Left ventricle myocardium inferior (tissue), 1 donor: ENCODE measurements at places on chromosomes 5 and 9. TPM values are rescaled to one million over a fixed set of nuclear protein-coding genes. Genes with fewer than 3 reads are reported as not detected.

DNA sequence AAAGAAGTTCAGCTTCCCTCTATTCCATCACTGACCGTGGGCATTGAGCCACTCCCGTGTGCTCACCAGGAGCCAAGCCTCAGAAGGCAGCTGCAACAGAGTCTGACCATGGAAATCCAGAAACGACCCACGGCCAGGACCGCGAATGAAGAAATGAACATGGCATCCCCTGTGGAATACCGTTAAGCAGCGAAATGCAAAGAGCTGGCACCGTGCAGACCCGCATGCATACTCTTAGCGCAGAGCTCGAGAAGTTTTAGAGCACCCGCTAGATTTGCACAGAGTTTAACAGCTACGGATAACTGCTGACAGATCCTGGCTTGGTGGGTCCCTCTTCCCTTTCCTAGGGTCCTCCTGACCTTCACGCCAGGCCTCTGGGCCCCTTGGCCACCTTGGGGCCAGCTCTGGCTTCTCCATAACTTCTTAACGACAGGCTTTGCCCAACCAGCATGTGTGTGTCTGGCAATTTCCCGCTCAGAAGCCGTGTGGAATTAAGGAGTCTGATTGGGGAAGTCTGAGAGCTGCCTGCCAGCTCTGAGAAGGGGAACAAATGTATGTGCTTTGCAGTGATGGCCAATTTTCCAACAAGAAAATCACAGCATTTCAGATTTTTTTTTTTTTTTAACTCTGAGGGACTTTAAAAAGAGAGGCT, 75.3 kb upstream of the COL5A1 start:
- DNase-seq, result no peak

DNA sequence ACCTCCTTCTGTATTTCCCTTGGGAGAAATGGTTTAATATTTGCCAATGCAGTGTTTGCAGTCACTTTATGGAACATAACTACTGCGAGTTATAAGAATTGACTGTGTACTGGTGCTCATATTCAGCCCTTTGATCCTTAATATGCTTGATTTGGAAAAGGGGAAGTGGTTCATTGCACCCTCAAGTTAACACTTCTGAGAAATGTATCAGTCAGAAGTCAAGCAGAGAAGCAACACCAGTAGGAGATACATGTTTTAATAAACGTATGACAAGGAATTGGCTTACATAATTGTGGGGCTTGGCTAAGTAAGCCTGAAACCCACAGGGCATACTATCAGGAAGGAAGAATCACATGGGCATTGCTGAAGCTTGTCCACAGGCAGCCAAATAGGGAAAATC, 131.0 kb upstream of the SPRY4 start:
- no peak for DNase-seq

DNA sequence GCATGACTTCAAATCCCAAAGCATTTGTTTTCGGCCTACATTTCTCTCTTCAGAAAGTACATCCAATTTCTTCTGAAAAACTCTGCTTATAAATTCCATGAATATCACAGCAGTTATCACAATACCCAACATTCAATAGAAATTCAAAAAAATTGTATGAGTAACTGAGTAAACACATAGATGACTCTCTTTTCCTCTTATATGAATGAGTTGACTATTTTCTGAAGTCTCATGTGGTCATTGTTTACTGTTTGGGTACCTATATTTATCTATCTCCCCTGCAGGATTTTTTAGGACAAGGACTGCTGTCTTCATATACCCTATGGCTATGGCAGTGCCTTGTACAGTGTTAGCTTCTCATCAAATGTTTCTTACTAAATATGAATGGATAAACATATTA, 157.1 kb downstream of the HTR1A start:
- DNase-seq, result no peak

GRCh38 chr5:36602704-36603321, 3.6 kb upstream of the SLC1A3 start:
- DNase-seq, result peak; percentile 38

ANKRD34B gene
- total RNA-seq, result not detected

TRIM36 gene
- total RNA-seq, result 0.44 TPM

DNA sequence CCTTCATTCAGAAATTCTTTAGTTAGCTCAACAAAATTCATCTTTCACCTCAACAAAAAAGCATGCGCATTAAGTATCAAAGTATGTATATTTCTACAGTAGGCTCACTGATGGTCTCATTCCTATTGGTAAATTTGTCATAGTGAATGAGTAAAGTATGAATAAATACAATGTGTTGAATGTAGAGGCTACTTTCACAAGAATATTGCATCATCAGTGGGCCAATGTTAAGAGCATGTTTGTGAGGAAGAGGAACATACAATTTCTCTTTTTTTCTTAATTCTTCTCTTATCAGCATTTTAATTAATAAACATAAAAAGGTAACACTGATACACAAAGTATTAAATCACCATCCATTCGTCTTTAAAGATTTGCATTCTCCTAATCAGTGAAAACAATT, 505.1 kb downstream of the CETN3 start:
- DNase-seq, result no peak

GRCh38 chr5:66863243-66864170, 267.3 kb downstream of the MAST4 start:
- no peak for DNase-seq

LCN9 gene
- not detected for total RNA-seq

- no peak for DNase-seq
These were observed 292.3 kb downstream of the SLF1 start for GRCh38 chr5:94910721-94911120.

GRCh38 chr5:57221049-57221568, 47.2 kb downstream of the GPBP1 start:
- no peak for DNase-seq

DNA sequence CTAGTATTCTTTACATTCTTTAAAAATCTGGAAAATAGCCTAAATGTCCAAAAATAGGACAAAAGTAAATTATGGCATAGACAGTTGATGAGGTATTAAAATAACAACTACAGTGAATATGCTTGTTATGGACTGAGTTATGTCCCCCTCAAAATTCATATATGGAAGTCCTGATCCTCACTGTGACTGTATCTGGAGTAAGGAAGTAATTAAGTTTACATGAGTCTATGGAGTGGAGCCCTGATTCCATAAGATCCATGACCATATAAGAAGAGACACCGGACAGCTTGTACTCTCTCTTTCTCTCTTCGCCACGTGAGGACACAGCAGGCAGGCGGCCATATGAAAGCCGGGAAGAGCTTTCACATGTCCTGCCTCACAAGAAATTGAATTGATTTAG, 28.6 kb upstream of the C5orf58 start:
- DNase-seq, result no peak

DNA sequence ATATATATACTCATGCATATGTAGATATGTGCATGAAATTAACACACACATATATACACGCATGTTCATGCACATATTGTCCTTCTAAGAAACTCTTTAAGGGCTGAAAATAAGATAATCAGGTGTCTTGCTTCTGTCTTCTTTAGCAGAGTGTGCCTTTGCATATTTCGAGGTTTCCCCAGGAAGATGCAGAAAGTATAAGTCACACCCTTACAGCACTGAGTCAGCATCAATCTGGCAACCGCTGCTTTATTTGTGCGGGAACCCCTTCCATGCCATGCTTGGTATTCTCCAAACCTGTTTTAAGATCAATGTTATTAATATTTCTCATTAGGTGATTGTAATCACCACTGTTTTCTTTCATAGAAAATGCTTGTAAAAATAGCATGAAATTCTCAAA, 557.9 kb downstream of the CAAP1 start:
- DNase-seq, result no peak

DNA sequence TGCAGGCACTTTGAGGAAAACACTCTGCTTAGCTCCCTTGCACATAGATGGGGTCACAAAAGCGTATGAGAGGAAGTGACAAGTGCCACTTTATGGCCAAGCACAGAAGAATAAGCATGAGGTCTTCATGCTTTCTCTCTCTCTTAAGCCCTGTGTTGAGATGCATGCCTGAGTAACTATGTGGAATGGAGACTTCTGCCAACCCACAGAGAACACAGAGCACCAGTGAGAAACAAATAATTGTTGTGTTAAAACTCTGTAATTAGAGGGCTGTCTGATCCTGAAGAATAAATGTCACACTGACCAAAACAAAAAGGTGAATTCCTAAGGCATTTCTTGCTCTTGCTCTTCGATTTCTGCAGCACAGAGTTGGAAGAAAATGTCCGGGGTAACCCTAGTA, 488.5 kb downstream of the CTNND2 start:
- no peak for DNase-seq

RUSC2 gene
- 27.5 TPM for total RNA-seq

DNA sequence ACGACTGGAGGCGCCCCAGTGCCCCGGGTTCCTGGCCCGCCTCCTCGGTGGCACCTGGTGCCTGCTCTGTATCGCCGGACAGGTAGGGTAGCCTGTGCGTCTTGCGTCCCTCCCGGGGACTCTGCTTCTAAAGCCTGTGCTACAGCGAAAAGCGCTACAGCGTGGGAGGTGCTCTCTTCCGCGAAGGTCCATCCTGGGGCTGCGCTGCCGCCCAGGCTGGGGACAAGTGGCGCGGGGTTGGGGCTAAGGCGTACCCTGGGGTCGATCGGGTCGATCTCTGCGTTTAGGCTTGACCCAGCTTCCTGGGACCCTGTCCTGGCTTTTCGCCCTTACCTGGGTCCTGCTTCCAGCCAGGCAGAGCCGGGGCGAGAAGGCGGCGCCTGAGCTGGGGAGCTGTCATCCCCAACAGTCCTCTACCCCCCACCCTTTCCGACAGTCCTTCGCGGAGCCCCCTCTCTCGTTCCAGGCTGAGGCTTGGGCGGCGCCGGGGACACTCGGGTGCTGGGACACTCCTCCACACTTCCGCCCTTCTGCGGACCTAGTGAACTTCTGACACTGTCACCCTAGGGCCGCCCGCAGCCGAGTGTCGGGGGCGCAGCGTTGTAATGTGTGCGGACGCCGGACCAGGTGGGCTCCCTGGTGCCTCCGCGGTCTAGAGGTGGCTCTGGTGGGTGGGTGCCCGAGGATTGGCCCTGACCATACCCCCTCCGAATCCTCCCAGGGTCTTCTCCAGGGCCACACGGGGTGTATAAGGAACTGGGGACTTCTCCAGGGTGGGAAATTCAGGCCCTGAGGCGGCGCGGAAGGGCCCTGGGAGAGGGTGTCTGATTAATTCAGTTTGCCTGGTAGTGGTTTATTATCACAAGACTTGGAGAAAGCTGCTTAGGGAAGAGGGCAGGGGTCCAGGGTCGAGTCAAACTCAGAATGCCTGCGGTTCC, 328.2 kb downstream of the SH3GL2 start:
- DNase-seq, result no peak

DNA sequence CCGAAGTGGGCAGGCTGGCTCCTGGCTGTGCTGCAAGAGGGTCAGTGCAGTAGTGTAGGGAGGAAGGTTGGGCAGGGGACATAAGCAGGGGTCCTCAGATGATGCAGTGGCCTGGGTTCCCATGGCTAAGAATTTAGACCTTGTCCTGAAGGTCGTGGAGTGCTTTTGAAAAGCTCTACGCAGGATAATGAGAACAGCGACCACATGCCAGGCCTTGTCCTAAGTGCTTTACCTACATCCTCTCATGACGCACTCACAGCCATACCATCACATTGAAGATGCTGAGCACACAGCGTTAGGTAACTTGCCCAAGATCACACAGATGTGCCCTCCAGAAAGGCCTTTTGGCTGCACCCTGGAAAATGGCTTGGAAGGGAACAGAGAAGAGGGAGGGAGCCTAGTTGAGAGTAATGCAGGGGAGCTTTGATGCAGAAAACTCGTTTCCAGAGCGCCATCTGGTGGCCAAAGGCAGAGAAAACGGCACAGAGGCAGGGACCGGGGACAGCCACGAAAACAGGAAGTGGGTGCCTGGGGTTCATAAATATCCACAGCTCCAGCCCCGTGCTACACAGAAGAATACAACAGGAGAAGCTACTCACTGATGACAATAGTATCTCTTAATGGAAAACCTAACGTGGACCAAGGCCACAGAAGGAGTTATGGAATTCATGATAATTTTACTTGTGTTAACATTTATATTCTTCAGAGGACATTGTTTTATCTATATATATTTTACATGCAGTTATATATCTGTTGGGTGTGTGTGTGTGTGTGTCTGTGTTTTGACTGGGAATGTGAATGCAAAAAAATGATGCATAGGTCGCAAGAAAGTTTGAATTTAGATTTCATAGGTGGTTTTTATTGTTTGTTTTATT, 2.7 kb upstream of the PCDH12 start:
- DNase-seq, result peak; percentile 86

GRCh38 chr5:97192580-97193354, 9.7 kb upstream of the RIOK2 start:
- no peak for DNase-seq

DNA sequence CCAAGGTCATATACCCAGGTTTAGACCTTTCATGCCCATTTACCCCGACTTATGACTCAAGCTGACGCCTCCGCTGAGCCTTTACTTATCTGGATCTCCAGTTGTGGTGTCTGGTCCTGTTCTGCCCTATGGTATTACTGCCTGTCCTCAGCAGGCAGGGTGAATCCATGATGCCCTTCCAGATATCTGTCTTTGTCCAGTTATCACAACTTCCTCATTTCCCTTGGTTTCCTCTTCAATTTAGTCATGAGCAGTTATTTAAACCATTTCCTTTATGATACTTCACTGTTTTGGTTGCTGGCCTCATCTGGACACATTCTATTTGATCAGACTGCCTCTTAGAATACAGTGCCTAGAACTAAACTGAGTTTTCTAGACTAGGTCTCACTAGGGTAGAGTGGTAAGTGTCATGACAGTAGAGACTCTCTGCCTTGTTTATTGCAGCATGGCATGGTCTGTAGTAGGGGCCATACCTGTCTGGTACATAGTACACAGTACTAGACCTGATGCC, 93.3 kb downstream of the MELK start:
- no peak for DNase-seq

- DNase-seq, result no peak
These were observed 98.5 kb upstream of the ABCA1 start for GRCh38 chr9:105026451-105026850.

DNA sequence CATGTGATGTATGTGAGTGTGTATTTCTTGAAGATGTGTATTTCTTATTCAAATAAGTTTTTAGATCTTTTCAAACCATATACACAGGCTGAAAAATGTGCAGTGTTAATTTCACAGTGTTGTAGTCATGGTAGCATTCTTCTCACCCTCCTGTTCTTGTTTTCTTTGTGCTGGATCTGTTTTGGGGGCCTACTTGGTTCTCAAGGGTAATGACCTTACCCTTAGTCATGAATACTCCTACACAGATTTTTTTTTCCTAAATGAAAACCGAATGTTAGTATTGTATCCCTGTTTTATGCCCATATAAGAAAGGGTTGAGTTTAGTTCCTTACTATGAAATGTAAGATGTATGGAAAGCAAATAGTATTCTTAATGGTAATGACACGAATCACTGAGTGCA, 88.0 kb downstream of the SLC44A1 start:
- no peak for DNase-seq

FRRS1L gene
- total RNA-seq, result 2.5 TPM

GRCh38 chr5:54860321-54860720, 125.1 kb downstream of the ESM1 start:
- DNase-seq, result no peak
